ENCODE measurements at places on chromosomes 6 and 20.

- no peak for DNase-seq
These were observed 2.0 kb downstream of the ZNF318 start for GRCh38 chr6:43367245-43367984.

DNA sequence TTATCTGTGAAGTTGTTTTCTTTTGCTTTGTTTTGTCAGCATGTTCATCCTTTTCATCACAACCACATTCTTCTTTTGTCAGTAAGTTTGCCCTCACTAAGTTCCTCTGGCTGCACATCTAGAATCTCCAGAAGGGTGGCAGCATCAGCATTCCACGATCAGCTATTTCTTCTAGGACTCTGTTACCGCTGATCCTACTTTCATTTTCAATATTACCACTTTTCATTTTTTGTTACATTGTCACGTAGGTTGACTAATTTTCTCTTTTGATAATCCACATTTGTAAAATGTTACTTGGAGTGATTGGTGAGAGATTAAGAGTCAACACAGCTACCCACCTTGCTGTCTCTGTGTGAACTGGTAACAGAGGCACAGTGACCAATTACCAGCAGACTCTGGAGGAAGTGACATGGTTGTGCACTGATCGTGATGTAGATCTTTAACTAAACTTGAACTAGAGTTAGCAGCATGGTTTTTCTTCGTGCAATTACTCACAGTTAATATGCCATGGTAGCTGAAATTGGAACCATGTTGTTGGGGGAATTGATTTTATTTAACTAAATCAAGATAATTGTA is 307.9 kb upstream of the SLC35B3 start:
- no peak for DNase-seq

GRCh38 chr6:133587546-133588160 is 301.3 kb upstream of the TCF21 start:
- DNase-seq: no peak

GRCh38 chr6:108560463-108561308 is at the start of gene FOXO3:
Gene FOXO3, plus strand, starts transcription at chr6:108560917. Its CDS starts 292 bp downstream, at chr6:108561209.
- peak; percentile 82 for DNase-seq

- DNase-seq: no peak
These were observed 183.0 kb upstream of the TAB2 start for GRCh38 chr6:149134511-149134933.

GRCh38 chr6:108407904-108408827 is 113.3 kb downstream of the AFG1L start:
- DNase-seq: peak; percentile 17

Measured in renal cortex interstitium (tissue), 15 donors.